Activated CD4-positive, alpha-beta T cell treated with anti-CD3 and anti-CD28 coated beads for 4 hours (primary cell): ENCODE measurements at places on chromosomes 5 and 9.

- DNase-seq = no peak
These were observed 203.7 kb upstream of the SLC24A2 start for GRCh38 chr9:19992556-19992955.

DNA sequence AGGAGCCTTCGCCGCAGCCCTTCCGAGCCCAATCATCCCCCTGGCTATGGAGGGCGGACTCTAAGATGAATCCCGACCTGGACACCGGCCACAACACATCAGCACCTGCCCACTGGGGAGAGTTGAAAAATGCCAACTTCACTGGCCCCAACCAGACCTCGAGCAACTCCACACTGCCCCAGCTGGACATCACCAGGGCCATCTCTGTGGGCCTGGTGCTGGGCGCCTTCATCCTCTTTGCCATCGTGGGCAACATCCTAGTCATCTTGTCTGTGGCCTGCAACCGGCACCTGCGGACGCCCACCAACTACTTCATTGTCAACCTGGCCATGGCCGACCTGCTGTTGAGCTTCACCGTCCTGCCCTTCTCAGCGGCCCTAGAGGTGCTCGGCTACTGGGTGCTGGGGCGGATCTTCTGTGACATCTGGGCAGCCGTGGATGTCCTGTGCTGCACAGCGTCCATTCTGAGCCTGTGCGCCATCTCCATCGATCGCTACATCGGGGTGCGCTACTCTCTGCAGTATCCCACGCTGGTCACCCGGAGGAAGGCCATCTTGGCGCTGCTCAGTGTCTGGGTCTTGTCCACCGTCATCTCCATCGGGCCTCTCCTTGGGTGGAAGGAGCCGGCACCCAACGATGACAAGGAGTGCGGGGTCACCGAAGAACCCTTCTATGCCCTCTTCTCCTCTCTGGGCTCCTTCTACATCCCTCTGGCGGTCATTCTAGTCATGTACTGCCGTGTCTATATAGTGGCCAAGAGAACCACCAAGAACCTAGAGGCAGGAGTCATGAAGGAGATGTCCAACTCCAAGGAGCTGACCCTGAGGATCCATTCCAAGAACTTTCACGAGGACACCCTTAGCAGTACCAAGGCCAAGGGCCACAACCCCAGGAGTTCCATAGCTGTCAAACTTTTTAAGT lies 819 bp downstream of the ADRA1B start:
- DNase-seq = no peak

DNA sequence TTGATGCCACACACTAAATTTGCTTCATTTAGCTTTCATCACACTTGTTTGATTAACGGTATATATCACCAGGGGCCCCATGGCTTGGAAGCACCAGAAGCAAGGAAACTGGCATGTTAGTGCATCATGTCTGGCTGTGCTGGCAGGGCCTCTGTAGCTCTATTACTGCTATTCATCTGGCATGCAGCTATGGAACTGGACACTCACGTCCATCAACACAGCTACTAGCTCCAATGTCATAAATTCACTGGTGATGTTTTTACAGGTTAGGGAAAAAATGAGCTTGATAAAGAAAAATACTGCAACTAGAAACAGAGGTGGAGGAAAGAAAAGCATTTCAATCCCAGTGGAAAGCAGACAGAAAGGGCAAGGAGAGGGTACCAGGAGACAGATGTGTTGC lies 343.2 kb downstream of the DEPDC1B start:
- no peak for DNase-seq

DNA sequence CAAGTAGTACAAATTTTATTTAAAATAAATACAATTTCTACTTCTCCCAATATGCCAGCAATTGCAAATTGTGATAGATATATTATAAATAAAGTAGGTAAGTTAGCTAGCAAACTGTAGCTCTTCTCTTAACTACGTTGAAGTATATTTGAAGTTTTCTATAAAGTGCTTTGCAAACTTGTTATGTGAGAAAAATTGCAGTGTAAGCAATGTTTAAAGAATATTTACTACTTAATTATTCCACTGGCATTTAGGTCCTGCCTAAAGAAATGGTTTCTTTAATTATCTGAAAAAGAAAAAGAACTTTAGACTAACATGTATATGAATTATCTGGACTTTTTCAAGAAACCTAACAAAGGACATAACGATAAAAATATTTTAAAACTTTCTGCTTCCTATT lies 1350.0 kb upstream of the CDH9 start:
- DNase-seq = no peak

- no peak for DNase-seq
These were observed 46.2 kb upstream of the GLRA1 start for GRCh38 chr5:151970885-151971284.

GRCh38 chr5:56829137-56829908 lies 14.0 kb downstream of the MAP3K1 start:
- DNase-seq = peak; percentile 74

GRCh38 chr9:127194881-127195713 lies 69.5 kb upstream of the GARNL3 start:
- no peak for DNase-seq

DNA sequence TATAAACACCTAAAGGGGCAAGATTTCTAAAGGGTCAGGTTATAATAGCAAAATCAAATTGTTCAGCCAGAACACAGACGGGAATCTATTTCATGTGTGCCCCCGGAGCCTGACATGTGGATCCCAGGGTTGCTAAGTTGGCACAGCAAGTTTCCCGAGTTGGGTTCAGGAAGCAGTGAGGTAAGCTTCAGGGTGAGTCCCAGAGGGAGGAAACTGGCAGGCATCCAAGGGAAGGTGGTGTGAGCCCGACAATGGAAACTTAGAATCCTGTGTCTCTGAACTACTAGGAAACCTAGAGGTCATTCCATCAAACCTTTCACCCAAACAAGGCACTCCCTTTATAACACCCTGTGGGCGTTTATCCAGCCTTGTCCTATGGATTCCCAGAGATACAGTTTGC lies 98.4 kb downstream of the ADRB2 start:
- DNase-seq = no peak

GRCh38 chr9:116543731-116544400 lies 143.2 kb upstream of the TRIM32 start:
- DNase-seq = no peak

DNA sequence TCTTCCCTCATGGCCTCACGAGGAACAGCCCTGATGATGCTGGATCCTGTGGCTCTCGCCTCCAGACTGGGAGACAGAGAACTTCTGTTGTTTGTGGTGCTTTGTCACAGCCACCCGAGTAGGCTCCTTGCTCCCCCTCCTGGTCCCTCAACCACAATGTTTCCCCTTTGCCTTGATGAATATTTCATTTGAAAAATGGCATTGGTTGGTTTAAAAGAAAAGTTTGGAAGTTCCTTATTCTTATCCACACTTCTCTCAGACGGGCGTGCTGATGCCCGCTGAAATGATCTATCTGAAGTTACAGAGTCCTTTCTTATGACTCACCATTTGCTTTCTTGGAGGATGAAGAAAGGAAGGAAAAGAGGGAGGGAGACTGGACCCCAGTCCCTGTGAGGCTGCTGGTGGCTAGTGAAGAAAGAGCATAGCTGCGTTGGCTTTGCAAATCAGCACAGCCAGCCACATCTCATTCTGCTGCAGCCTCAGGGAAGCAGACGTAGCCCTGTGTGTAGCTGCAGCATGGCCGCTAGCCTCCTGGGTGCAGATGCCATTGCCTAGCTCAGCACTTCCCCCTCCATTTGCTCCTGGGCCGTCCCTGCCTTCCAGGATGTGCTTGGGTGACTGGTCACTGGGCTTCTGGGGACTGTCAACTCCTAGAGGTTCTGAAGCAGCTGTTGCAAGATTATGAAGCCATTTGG lies 185.9 kb downstream of the ERCC6L2 start:
- DNase-seq = peak; percentile 54

DNA sequence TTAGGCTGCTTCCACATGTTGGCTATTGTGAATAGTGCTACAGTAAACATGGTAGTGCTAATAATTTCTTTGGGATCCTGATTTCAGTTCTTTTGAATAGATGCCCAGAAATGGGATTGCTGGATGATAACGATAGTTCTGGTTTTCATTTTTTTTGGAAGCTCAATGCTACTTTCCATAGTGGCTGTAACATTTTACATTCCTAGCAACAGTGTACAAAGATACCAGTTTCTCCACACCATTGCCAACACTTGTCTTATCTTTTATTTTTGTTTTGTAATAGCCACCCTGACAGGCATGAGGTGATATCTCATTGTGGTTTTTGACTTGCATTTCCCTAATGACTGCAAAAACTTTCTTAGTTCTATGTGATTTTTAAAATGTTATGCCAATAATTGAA lies 68.8 kb upstream of the LRRC70 start:
- no peak for DNase-seq

DNA sequence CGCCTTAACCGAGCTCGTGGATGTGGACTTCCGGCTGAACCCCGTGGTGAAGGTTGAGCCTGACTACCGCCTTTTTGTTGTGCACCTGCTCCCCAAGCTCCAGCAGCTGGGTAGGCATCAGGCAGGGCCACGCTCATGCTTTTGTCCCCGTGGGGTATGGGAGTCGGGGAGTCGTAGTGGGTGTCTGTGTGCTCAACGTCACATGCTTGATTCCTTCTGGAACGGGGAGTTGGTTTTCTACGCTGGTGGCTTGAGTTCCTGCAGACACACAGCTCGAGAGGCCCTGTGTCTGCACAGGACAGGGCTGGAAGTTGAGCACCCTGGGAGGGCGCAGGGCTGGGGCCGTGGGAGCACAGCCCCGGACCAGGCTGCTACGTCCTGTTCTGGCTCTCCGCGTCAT lies 8.0 kb downstream of the CEP72 start:
- DNase-seq = no peak

DNA sequence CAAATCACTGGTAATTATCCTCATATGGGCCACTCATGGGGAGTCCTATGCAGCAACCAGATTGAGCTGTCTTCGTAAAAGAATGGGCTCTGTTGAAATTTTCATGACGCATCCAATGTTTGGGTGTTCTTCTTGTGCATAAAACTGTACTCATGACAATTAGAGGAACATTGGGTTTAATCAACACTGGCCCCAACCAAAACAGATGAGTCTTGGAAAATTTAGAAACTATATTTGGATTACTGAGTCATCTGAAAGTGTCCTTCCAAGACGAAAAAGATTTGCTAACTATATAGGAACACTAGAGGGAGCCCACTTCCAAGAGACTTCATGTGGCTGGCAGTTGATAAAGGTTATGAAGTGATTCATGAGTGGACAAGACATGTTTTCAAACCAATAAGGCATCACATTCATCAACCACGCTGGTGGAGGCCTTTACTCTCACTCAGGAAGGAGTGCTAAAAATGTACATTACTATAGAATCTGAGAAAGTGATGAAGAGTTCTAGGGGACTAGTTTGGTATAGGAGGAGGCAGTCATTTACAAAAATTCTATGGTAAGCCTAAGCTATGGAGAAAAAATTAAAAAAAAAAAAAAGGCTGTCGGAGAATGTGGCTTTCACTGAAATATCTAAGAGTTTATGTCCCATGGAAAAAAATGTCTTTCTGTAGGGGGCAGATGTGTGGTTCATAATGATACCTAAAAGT lies 313.5 kb downstream of the PRDM9 start:
- DNase-seq = no peak

GRCh38 chr9:132780230-132781007 lies 97.7 kb downstream of the AK8 start:
- DNase-seq = no peak
